ENCODE measurements at places on chromosomes 2 and 18.

DNA sequence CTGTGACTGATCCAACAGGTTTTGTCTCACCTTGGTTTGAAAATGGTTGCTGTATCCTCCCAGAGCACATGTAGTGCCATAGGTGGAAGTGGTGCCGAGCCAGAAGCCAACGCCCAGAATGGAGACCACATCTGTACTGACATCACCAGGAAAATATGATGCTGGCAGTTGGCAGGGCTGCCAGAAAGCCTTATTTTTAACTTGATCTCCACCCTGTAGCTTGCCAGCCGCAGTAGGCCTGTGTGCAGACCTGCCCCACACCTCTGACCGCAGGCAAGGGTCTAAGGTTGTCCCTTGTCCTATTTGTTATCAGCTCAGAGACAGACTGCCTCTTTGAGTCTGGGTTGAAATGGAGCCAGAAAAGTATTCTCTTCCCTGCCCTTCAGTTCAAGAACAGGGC lies 123.5 kb upstream of the EML6 start:
- DNase-seq = no peak

DNA sequence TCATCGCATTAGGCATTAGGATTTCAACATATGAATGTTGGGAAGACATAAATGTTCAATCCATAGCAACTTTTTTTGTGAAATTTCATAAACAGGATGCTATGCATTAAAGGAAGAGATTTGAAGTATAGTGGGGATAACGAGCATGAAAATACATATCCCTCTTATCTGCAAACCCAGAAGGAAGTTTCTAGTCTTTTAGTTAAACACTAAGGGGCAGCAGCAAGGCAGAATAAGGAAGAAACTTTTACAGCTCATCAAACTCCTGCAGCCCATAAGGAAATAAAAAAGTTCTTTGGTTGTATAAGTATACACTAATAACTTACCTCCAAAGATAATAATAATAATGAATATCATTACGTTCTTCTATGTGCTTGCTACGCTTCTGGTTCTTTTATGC lies 81.5 kb downstream of the CD226 start:
- DNase-seq = no peak

DNA sequence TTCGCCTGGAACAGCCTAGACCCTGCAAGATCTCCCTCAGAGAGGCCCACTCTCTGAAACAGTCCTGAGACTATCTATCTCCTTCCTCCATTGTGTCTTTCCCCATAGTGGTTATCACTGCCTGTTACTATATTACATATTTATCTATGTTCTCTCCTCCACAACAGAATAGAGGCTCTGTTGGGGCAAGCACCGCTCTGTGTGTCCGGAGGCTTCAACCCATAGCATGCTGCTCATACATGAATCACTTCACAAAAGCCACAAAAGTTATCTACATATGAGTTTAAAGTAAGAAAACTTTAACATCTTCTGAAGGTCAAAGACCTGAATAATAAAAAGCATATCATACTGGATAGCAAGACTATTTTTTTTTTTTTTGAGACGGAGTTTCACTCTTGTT lies 242.1 kb upstream of the HS6ST1 start:
- DNase-seq = no peak

DNA sequence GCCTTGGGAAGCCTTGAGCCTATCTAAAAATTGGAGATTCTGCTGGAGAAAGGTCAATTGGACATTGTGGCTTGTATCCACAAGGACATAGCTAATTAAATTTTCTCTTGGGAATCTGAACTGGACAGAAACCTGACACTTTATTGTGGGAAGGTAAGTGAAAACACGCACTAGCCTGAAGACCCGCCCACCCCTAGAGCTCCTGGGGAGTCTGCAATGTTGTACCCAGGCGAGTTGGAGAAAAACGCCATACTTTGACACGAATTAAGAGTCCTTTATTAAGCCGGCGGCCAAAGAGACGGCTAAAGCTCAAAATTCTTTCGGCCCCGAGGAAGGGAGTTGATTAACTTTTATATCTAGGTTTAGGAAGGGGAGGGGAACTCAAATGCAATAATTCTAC lies 1.2 kb upstream of the ZNF892 start:
- no peak for DNase-seq

- DNase-seq = no peak
Measured at GRCh38 chr2:160029270-160029628, 33.2 kb downstream of the PLA2R1 start.

DNA sequence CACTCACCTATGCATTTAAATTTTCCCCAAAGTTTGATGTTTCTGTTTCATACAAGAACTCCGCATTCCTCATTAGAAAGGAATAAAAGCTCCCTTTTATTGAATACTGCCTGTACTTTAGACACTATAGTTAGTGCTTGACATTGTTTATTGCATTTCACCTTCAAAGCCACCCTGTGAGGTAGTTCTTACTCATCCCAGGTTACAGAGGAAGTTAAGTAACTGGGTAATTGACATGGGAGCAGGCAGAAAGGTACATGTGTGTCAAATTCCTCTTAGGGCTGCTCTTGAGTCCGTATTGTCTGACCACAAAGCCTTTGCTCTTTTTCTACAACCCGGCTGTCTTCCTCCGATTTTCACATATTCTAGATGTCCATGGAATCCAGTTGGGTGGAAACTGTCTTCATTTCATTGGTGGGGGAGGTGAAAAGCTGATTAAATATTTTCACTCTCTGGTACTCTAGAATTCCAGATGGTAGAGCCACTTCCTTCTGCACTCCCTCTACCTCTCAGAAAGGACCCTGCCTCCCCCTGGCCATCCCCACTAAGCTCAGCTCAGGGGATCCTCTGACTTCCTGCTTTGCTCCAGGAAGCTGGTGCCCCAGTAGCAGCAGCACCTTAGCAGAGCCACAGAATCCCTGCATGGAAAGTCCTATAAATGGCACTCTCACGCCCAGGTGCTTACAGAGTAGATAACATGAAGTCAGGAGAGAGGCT lies 319.2 kb downstream of the LRATD1 start:
- no peak for DNase-seq

DNA sequence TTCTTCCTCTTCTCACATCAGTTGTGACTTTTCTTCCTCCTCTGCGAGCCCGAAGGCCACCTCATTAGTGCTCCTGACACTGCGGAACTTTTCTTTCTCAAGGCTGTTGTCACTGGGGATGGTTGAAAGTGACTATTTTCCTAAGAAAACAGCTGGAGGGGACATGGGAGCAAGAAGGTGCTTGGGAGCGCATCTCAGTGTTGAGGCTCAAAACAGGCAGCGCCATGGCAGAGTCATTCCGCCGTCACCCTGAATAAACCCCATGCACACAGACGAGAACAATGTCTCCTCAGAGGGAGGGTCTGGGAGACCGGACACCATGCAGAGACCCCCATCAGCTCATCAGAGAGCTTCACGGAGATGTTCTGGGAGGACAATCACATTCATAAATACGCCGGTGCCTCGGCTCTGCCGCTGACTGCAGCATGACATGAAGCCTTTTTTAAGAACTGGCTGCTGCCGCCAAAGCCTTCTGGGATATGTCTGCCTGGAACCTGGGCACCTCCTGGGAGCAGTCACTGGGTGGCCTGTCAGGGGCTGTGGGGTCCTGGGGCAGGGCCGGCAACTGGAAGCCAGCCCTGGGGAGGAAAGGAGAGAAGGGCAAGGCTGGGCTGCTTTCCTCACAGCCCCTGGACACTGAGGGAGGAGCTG lies 19.2 kb downstream of the ATOH8 start:
- DNase-seq = no peak

- no peak for DNase-seq
Measured at GRCh38 chr2:50838316-50838715, 193.6 kb downstream of the NRXN1 start.

GRCh38 chr2:236639461-236640235 lies 70.0 kb downstream of the ACKR3 start:
- no peak for DNase-seq

DNA sequence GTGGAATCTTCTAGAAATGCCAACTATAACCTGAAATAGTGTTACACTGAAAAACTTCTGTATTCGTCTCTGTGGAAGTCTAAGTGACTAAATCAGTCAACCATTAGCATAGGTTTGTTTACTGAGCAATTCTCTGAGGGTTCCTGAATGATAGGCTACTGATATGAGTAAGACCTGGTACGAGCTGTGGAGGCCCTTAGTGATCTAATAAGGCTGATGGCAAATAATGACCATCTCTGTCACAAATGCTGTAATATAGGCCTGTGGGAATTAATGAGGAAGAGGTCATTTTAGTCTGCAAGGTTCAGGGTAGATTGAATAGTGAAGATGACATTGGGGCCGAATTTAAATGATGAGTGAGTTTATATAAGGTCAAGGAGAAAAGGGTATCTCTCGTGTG lies 82.5 kb downstream of the MGAT5 start:
- DNase-seq = no peak

DNA sequence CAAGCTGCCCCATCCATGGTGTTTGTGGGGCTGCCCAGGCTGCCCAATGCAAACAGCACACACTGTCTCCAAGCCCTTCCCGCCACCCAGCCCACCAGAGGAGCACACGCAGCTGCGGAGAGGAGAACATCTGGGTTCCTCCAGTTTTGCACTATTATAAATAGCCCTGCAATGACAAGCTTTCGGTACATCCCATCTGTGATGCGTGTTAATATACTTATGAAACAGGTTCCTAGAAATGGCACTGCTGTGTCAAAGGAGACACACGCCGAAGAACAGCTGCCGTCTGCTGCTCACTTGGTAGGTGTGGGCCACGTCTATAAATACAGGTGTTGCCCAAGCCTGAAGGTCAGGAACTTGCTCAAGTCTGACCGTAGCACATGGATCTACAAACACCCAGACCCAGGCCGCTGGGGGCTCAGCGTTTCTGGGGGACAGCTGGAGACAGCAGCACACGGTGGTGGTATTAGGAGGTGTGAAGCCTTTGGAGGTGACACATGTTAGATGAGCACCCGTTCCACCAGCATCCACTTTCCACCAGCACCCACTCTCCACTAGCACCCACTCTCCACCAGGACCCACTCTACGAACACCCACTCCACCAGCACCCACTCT lies 34.3 kb downstream of the PXDN start:
- DNase-seq = no peak

DNA sequence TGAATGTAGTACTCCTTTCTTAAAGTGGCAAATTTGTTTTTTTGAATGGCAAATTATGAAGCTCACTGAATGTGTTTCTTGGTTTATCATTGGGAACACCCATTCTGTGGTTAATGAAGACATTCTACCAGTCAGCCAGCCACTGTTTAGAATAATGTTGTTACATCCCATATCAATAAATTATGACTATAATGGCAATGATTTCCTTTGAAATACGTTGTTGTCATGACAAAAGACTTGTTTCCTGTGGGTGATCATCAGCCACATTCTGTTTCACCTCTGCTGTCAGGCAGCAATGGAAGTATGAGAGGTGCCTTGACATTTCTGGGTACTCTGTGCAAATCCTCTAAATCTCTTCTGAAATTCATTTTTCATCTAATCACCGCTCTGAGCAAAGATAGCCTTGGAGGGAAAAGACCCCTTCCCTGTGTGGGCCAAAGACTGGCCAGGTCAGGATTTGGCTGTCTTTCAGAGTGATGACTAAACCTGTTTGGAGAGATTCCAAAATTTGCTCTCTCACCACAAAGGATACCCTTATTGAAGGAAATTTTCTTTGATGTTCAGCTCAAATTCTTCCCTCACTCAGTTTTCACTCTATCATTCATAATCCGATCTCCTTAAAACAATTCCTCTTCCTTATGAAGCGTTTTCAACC lies 869.2 kb downstream of the BCL11A start:
- DNase-seq = no peak

GRCh38 chr2:4246364-4247131 lies 543.2 kb downstream of the DCDC2C start:
- peak; percentile 7 for DNase-seq

DNA sequence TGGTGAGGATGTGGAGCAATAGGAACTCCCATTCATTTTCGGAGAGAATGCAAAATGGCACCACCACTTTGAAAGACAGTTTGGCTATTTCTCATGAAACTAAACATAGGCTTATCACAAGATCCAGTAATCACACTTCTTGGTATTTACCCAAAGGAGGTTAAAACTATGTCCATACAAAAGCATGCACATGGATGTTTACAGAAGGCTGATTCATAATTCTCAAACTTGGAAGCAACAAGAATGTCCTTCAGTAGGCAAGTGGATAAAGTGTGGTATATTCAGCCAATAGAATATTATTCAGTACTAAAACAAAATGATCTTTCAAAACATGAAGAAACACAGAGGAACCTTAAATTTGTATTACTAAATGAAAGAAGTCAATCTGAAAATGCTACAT lies 440.6 kb downstream of the FBXO15 start:
- DNase-seq = no peak

DNA sequence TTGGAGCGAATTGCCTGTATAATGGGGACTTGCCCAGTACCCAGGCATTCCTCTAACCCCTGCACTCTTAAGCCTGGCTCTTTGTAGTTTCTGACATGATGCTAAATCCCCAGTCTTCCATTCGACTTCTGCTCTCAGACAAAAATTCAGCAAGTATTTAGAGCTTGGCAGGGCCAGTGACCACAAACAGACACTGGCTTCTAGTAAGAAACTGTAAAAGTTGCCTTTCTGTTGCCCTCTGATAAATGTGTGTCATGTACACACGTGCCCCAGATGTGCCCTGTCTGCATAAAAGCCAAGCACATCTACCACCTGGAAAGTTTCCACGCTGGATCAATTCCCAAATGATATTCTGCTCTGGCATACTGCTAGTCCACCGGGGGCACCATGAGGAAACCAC lies 18.0 kb downstream of the PAX3 start:
- DNase-seq = no peak

DNA sequence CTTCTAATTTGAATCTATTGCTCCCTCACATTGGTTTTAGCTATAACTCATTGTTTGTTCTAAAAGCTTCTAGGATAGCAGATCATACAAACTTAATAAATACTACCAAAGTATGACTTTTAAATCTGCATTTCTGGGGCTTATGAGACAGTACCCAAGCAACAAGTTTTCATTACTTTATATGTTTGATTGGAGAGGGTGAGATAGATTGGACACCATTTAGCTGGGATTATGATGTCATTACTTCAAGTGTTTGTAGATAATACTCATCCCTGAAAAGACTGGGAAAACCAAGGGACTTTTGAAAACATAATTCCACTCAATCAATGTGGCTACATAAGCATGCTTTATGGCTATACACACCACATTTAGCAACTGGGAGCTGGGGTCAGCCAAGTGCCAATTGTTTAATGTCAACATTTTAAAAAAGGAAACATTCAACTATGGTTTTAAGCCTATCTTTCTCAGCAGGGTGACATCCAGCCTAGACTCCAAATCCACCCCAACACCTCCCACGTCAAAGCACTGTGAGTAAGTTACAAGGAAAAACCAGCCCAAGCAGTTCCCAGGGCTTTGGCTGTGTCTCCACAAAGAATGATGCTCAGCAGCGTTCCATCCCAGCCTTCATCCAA lies 119.9 kb downstream of the ETAA1 start:
- DNase-seq = no peak

DNA sequence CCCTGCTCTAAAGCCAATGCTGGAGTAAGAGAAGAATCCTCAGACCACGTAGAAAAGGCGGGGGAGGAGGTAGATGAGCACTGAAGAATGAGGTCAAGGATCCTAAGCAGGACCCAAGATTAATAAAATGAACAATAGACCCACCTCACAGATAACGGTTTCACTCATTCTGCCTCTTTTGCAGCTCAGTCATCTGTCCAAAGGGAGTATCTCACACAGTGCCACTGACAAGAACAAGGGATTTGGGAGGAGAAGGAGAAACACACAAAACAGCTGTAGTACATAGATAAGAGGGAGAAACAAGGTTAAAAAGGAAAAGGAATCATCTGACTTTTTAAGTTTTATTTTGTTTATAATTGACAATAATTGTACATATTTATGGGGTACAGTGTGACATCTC lies 30.9 kb upstream of the SULT1C4 start:
- no peak for DNase-seq

GRCh38 chr2:98478088-98478551 lies 33.5 kb downstream of the INPP4A start:
- no peak for DNase-seq
